GM06990 (cell line): ENCODE measurements at places on chromosomes 16 and 17.
A peak's percentile ranks its signal among the peaks of the same experiment; 100 is the strongest.

- no peak for DNase-seq
Observed at GRCh38 chr16:86337581-86338402, 172.5 kb upstream of the FOXF1 start.

- DNase-seq: no peak
Observed at GRCh38 chr17:32935726-32936125, 7.8 kb downstream of the TMEM98 start.

DNA sequence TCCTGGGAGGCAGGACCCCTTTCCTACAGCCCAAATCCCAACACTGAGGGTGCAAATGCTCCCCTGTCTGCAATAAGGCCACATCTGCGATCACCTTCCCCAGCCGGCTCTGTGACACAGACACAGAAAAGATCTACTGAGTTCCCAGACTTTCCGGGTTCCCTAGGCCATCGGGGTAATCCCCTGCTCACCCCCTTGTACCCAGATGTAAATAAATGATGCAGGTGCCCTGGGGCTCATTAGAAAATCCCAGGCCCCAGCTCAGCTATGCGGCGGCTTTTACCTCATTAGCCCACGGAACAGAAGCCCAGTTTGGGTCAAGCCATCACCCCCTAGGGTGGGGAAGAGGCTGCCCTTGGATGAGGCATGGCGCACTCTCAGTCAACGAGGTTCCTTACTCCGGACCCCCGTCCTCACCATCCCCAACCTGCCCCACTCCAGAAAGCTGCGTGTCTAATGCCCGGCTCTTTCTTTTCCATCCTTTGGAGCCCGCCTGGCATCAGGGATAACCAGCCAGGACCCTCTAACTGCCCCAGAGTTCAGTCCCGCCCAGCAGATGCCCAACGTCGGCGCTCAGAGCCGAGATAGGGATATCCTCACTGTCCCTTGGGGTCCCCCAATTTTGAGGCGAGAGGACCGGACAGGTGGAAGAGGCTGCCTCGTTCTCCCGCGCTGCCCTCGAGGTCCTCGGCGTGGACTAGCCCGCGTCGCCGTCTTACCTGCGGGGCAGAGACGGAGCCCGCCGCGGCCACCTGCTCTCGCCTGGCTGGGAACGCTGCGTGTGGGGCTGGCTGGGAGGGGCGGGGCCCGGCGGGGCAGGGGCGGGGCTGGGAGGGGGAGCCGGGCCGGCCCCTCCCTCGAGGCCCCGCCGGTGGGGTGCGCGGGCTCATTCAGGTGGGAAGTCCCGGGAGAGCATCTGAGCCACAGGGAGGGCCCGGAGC lies at the start of gene ZNF385C:
Gene ZNF385C (minus strand): TSS at position 783 of the 941 bp plus-strand sequence. CDS start 35,417 bp downstream, outside the sequence.
- DNase-seq: no peak

GRCh38 chr16:27291106-27291505 lies 22.5 kb upstream of the NSMCE1 start:
- no peak for DNase-seq

DNA sequence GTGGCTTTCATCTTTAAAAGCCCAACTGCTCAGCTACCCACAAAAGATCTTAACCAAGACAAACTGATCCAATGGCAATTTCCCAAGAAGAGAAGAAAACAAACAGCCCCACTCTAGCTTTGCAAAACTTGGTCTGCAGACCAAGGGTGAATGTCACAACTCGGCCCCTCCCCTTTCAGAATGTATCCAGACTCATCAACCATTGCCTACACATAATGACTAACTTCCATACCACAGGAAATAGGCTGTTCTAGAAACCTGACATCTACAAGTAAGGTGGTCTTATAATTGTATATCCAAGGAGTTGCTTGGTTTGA lies 16.0 kb downstream of the DCUN1D3 start:
- no peak for DNase-seq

GRCh38 chr16:53457670-53458069 lies 23.4 kb downstream of the RBL2 start:
- peak; percentile 61 for DNase-seq

GRCh38 chr16:70678121-70678897 lies 7.5 kb downstream of the MTSS2 start:
- no peak for DNase-seq

DNA sequence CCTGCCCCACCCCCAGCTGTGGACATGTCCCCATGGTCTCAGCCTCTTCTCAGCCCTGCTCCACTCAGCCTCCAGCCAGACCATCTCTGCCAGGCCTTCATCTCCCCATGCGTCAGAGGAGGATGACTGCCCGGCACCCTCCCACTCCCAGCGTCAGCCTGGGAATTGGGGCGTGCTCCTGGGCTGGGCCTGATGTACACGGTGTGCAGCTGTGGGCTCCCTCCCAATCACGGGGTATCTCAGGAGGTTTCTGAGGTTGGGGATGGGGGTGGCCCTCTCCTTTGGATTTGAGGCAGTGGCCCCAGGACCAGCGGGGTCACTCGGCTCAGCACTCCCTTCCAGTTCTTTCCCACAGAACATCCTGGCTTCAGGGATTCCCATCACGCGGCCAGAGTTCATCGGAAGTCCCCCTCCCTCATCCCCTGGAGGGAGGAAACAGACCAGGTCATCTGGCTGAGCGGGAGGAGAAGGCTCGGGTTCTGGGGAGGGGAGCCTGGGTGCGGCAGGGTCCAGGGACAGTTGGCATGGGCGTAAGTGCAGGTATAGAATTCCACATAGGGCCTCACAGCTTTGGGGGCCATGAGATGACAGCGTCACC lies 36.9 kb downstream of the SOCS3 start:
- DNase-seq: no peak

- no peak for DNase-seq
Observed at GRCh38 chr16:80158766-80159165, 382.0 kb upstream of the DYNLRB2 start.

DNA sequence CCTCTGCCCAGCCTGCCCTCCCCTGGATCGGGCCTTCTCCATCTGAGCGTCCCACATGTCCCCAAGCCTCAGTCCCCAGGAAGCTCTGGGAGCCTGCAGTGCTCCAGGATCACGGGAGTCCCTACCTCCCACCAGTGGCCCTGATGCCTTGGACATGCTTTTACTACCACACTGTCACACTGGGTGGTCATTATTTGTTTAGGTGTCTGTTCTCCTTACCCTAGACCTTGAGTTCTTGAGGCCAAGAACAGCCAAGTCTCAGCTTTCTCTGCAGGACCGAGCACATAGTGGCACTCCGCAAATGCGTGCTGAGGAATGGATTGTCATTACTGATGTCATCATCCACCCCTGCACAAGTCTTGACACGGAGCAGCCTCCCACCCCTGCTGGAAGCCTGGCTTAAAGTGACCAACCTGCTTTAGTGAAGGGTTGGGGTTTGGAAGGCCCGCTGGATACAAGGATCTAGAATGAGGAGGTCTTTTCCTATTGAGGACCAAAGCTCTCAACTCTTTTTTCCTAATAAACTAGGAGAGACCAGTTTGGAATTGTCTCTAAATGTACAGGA lies 132.9 kb upstream of the CRHR1 start:
- DNase-seq: no peak

- DNase-seq: no peak
Observed at GRCh38 chr17:78022425-78022824, 63.9 kb downstream of the TNRC6C start.

- DNase-seq: no peak
Observed at GRCh38 chr16:35182043-35182677, 1722.7 kb downstream of the TP53TG3F start.

- no peak for DNase-seq
Observed at GRCh38 chr17:75370286-75370915, 35.1 kb downstream of the GRB2 start.

GRCh38 chr16:19621445-19621844 lies 65.9 kb downstream of the VPS35L start:
- no peak for DNase-seq

DNA sequence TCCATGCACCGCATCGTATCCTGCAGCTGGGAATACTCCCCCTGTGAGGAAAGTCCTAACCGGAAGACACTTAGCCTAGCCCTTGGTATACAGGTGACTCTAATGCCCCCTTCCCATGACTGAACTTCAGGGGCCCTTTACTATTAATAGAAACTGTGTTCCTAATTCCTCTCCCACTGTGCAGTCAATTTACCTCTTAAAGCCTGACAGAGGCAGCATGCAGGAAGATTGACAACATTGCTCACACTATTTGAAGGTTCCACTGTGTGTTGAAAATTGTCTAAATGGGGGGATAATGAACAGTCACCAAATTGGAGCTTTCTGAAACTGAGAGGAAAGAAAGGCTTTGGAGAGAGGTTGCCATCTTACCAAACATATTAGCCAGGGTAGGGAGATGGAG lies 222.6 kb downstream of the SHISA9 start:
- DNase-seq: no peak

GRCh38 chr16:75497558-75497957 lies 2.3 kb upstream of the CHST6 start:
- no peak for DNase-seq

- no peak for DNase-seq
Observed at GRCh38 chr16:83911290-83911689, 12.4 kb downstream of the MLYCD start.

DNA sequence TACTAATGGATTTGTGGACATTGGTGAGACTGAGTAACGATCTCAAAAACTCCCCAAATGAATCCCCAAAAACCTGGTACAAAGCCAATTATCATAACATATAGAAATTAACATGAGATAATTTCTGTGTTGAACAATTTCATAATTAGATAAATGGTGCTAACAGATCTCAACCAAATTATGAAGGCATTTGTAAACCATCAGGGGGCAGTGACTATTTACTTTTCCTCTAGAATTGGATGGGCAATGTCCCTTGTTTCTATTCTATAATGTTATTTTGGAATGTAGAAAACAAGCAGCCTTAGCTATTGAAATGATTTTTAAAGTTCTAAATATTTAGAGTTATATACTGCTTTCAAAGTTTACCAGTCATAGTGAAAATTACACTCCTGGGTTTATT lies 57.8 kb downstream of the MYH10 start:
- DNase-seq: no peak

DNA sequence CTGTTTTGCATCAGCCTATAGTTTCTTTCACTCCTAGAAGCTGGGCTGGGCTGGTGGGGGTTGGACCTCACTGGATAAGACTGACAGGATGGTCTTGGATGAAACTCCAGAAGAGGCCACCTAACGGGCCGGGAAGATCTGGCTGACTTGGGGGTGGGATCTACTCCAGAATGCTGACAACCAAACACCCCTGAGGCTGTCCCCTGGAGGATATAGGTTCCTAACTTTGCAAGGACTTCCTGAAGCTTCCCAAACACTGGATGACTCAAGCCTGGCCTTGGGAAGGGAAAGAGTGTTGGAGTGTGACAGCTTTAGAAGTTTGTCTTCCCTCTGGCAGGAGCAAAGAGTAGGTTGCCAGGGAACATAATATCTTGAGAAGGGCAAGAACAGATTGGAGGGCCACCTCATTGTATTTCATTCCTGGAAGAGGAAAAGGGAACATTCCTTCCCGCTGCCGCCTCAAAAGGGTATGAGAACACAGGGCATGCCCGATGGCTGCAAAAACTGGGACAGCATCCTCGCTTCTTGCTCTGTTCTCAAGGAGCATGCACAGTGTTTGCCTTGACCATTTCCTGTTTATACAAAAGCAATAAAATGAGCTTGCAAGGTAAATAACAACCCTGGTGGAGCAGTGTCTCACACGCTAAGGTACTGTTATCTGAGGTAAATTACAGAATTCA lies 6.8 kb upstream of the CYB5B start:
- no peak for DNase-seq

- DNase-seq: no peak
Observed at GRCh38 chr16:17475104-17475503, 4.3 kb upstream of the XYLT1 start.

DNA sequence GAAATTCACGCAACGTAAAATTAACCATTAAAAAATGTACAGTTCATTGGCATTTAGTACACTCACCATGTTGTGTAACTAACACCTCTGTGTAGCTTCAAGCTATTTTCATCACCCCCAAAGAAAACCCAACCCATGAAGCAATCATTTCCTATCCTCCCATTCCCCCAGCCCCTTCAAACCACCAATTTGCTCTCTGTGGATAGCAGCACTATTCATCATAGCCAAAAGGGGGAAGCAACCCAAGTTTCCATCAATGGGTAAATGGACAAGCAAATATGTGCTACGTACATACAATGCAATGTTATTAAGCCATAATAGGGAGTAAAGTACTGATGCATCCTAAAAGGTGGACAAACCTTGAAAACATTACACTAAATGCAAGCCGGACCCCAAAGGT lies 10.9 kb upstream of the KRT222 start:
- DNase-seq: no peak

- DNase-seq: no peak
Observed at GRCh38 chr16:76941113-76941512, 249.9 kb upstream of the MON1B start.

GRCh38 chr17:39776252-39776651 lies 38.5 kb downstream of the GRB7 start:
- no peak for DNase-seq

- no peak for DNase-seq
Observed at GRCh38 chr17:81170727-81171494, 4.9 kb upstream of the AATK start.

DNA sequence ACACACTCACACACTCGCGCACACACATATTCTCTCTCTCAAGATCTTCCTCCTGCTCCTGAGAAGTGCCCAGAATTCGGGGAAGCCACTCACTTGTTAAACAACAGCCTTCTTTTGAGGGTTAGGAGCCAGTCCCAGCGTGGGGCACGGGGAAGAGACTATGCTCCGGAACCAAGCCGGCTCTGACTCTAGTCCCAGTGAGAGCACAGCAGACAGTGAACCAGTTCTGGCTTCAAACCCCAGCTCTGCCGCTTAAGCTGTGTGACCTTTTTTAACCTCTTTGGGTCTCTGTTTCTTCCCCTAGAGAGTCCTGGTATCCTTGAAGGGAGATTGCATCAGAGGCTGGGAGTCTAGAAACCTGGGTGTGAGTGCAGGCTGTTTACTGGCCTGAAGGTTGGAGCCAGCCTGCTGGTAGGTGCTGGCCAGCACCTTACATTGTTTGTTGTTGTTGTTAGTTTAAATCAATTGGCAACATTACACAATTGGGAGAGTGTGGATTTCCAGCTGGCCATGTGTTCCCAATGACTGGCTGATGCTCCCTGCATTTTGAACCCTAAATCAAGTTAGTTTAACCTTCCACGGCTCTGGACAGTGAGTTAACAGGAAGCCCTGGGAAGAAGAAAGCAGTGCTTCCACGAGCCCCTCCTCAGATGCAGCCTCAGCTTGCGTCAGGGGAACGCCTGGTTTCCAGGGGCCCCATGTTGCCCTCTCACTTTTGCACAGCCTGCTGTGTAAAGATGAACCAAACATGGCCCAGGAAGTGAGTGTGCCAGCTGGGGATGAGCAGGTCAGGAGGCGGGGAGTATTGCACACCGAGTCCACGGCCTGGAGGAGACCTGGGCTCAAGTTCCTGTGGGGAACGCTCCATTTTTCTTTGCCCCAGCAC lies 71.5 kb downstream of the GAS7 start:
- DNase-seq: no peak

DNA sequence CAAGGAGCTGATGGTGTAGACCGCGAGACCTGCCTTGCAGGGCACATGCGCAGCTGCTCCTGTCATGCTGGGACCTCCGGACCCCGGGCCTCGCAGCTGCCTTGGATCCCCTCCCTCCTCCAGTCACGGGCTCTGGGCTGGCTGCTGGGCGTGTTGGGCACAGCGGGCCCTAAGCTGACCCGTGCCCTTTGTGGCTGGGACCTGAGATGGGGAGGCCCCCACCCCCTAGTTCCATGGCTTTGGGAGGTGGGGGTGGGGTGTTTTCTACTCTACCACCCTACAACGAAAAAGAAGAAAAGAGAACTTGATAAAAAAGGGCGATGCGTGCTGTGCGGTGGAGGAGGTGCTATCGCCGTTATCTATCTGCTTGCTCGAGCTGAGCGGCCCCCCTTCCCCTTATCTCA lies 14.5 kb downstream of the ZFPM1 start:
- DNase-seq: no peak
